T-helper 2 cell (primary cell): ENCODE measurements at places on chromosomes 2 and 18.

DNA sequence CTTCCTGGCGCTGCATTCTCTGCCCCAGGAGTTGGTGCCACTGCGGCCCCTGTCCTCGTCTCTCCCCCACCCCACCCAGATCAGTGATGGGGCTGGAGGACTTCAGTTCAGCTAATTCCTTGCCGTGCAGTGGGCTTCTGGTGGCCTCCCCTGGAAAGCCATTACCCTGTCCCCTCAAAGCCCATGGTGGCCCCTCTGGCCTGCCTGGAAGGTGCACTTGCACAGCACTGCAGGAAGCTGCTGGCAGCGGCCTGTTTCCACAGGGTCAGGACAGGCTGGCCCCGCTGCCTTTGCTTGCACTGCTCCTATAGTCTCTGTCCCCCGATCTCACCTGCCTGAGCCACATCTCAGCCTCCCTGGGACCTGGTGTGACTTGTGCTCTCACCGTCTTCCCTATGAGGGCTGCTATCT lies 105.1 kb downstream of the USP40 start:
- DNase-seq, result no peak

DNA sequence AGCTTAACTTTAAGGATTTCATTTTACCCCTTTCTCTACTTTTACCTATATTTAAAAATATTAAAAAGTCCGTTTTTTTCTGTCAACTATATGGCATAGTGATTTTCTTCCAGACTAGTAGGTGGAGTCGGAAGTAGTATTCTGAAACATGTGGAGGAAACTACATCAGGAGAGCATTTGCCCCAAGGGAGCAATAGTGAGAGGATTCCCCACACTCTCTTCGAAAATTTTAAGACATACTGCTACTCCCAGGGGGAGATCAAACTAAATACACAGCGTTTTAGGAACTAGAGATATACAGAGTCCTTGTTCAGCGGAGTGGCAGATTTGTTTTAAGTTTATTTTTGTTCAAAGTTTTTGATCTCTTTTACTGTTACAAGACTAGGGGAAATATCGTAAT lies 40.6 kb downstream of the METAP1D start:
- no peak for DNase-seq

GRCh38 chr2:170783549-170783948 lies 13.4 kb downstream of the ERICH2 start:
- DNase-seq, result no peak

- DNase-seq, result no peak
These were observed 253.0 kb upstream of the CNTNAP5 start for GRCh38 chr2:123771928-123772632.

- no peak for DNase-seq
These were observed 835.0 kb downstream of the NRXN1 start for GRCh38 chr2:50196775-50197480.

GRCh38 chr2:182887753-182888415 lies 21.4 kb upstream of the FRZB start:
- no peak for DNase-seq

GRCh38 chr2:47645246-47645645 lies 137.7 kb upstream of the MSH6 start:
- DNase-seq, result no peak

DNA sequence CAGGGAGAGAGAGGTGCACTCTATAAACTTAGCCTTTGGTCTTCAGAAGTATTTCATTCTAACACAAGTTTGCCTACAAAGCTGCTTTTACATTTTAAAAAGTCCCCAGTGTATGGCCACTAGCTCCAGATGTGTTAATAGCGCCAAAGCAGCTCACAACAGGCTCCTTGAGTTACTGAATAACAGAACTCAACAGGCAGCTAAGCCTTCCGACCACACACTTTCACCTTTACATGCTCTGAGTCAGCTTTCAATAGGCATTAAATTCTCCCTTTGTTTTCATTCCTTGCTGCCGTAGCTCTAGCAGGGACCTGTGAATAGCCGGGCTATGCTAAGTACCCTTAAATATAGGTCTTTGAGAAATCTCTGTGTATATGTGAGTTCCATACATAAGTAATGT lies 262.8 kb upstream of the PARD3B start:
- no peak for DNase-seq

DNA sequence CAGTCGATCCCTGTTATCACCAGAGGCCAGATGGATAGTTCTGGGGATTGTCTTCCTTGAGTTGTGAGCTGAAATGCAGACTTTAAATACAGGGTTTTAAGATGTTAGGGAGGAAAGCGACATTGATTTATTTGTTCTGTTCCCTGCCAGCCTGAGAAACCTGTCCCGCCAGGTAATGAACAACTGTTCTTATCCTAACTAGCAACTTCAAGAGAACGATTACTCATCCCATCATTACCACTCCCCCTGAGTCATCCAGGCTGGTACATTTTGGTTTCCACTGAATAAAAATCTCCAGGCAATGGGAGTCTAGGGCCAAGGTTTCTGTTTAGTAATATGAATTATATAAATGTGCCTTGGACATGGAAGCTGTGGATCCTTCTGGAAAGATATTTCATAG lies 131.2 kb downstream of the LYPD6B start:
- no peak for DNase-seq

GRCh38 chr2:35428548-35428947 lies 927.0 kb upstream of the CRIM1 start:
- DNase-seq, result no peak

DNA sequence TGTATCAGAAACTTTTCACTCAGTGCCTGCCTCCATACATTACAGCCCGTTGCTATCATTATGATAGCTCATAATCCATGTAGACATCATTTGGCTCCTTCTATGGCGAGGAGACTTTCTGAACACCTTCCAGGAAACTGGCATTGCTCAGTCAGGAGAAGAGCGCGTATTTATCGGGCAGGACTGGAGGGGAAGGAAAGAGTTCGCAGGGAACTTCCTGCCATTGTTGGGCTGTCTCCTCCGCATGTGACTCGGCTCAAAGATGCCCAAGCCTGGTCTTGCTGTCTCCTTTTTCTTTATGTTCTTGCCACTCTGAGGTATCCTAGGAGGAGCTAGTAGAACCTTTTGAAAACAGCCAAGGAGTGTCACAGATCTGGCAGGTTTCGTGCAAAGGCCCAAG lies 156.8 kb downstream of the CTIF start:
- no peak for DNase-seq

- no peak for DNase-seq
These were observed 123.8 kb downstream of the CAPN13 start for GRCh38 chr2:30683236-30683956.

- DNase-seq, result no peak
These were observed 121.0 kb upstream of the STPG4 start for GRCh38 chr2:47276061-47276460.

- DNase-seq, result no peak
These were observed 10.5 kb upstream of the DSG2 start for GRCh38 chr18:31487246-31488015.

DNA sequence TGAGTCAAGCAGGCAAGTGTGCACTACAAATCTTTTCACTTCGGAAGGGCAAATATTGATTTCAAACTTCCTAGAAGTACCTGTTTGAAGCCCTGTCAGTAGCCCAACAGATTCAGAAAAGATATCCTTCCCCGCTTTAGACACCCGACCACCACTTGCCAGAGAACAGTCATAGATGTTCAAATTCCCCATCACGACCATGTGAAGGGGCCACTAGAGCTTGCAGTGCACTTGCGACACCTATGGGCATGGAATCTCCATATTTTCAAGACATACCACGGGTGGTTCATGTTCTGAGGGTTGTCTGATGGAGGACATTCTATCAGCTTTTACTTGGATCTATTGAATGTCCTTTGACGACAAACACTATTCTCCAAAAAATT lies 23.8 kb downstream of the GNLY start:
- no peak for DNase-seq

DNA sequence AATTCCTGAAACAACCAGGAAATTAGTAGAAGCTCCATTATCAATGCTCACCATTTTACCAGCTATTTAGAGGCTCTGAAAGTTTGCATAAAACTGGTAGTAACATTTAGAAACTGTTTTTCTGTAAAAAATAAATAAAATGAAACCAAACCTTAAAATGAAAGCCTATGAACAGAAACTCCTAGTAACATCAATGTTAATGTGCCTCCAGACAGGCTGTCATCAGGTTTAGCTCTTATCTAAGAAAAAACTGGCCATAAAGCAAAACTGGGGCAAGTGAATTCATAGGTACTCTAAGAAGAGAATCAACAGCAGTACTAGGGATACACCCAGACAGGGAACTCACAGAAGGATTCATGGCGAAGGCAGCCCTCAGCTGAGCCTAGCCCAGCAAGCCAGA lies 8.0 kb downstream of the E2F6 start:
- DNase-seq, result no peak

- no peak for DNase-seq
These were observed 10.8 kb downstream of the SMARCAL1 start for GRCh38 chr2:216423071-216423470.
